Hair follicular keratinocyte (primary cell): ENCODE measurements at places on chromosomes 3 and 15. TPM values are rescaled to one million over a fixed set of nuclear protein-coding genes. Genes with fewer than 3 reads are reported as not detected.

CA12 gene
- 67.4 and 107 TPM in 2 replicates for total RNA-seq

C2CD4A gene
- total RNA-seq: not detected in 2 replicates

GOLGA8K gene
- total RNA-seq: 0.08 TPM in 1 of 2 replicates, not detected in the other

MYO5A gene
- total RNA-seq: 36.5 and 46.5 TPM in 2 replicates

FOXL2 gene
- 0.38 and 1.2 TPM in 2 replicates for total RNA-seq

SNURF gene
- total RNA-seq: 0.27 and 11.9 TPM in 2 replicates

CDV3 gene
- 137 and 143 TPM in 2 replicates for total RNA-seq

SH2D7 gene
- total RNA-seq: not detected in 2 replicates

CNOT10 gene
- 18.0 and 19.4 TPM in 2 replicates for total RNA-seq

SCG3 gene
- not detected in 2 replicates for total RNA-seq

PLSCR2 gene
- total RNA-seq: not detected in 2 replicates

GOLGA8Q gene
- total RNA-seq: 1.2 TPM in 1 of 2 replicates, not detected in the other

TOMM70 gene
- 37.6 and 47.9 TPM in 2 replicates for total RNA-seq

ECT2 gene
- total RNA-seq: 34.7 and 59.1 TPM in 2 replicates

CLRN1 gene
- total RNA-seq: not detected in 2 replicates

FBXW12 gene
- total RNA-seq: not detected in 2 replicates

P2RY14 gene
- not detected in 2 replicates for total RNA-seq

XCR1 gene
- not detected in 2 replicates for total RNA-seq

LIPC gene
- total RNA-seq: not detected in 2 replicates

MOBP gene
- total RNA-seq: not detected in 2 replicates

TPRG1 gene
- total RNA-seq: 0.30 and 0.47 TPM in 2 replicates

EPHB1 gene
- total RNA-seq: 0.08 TPM in 2 replicates

RTP1 gene
- total RNA-seq: not detected in 2 replicates

GOLGA6L9 gene
- 0.78 and 3.1 TPM in 2 replicates for total RNA-seq

CFAP20DC gene
- 7.3 and 10.0 TPM in 2 replicates for total RNA-seq

LRRC15 gene
- total RNA-seq: not detected in 2 replicates

RASL12 gene
- total RNA-seq: 1.1 TPM in 1 of 2 replicates, not detected in the other

LMAN1L gene
- not detected in 2 replicates for total RNA-seq

EXD1 gene
- total RNA-seq: 0.57 TPM in 1 of 2 replicates, not detected in the other

ARL6 gene
- total RNA-seq: 3.4 and 12.0 TPM in 2 replicates

GOLGA6L10 gene
- total RNA-seq: 0.23 TPM in 2 replicates
